ENCODE measurements at places on chromosomes 4 and X. TPM values are rescaled to one million over a fixed set of nuclear protein-coding genes. Genes with fewer than 3 reads are reported as not detected.

GRCh38 chr4:151703401-151703800, 57.4 kb downstream of the GATB start:
- H3K27me3 ChIP-seq: no peaks in the 10 kb centered on the region
- H3K4me3 ChIP-seq: no peak overlapping the region
- no peaks in the 10 kb centered on the region for H3K4me1 ChIP-seq
- H3K27ac ChIP-seq: no peak overlapping the region
- no peaks in the 10 kb centered on the region for H3K36me3 ChIP-seq

NOX1 gene
- total RNA-seq: not detected

DNA sequence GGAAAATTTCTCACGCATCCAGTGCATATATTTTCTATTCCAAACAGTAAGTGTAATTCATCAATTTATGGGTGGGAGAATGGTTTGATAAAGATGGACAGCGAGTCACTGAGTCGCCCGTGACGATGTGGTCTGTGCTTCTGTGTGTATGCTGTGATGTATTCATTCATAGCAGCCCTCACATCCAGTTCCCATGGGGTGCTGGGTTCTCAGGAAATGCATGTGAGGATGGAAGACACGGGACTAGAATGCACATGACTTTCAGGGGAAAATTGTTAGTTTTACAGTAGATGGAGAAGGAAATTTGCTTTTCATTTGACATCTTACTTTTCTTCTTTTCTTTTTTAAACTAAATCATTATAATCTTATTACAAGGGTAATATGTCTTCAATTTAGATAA, 152.9 kb downstream of the STOX2 start:
- H3K27me3 ChIP-seq: no peaks in the 10 kb centered on the region
- no peaks in the 10 kb centered on the region for H3K36me3 ChIP-seq
- no peak for DNase-seq
- no peaks in the 10 kb centered on the region for H3K4me1 ChIP-seq

PAGE5 gene
- total RNA-seq: not detected

TRIM2 gene
- 52.4 TPM for total RNA-seq

PABPC1L2B gene
- total RNA-seq: not detected

- H3K27ac ChIP-seq: peak overlapping the region; percentile 98
- no peaks in the 10 kb centered on the region for H3K4me1 ChIP-seq
- no peaks in the 10 kb centered on the region for H3K27me3 ChIP-seq
- peak overlapping the region; percentile 99 for H3K4me3 ChIP-seq
Measured at GRCh38 chr4:77819404-77819842, 255 bp upstream of the CNOT6L start.

DNA sequence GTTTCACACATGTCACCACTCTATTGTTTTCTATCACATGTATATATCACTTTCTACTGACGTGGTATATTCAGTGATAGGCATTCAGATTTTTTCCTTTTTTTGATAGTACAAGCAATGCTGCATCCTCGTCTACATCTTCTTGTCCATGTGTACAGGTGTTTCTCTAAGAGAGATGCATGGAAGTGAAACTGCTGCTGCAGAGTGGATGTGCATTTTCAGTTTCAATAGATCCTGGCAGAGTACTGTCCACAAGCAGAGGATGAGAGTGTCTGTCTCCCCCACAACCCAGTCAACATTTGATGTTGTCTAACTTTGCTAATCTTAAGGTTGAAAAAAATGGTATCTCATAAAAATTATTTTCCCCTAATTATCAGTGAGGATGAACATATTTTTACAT, 194.0 kb upstream of the CASK start:
- no peaks in the 10 kb centered on the region for H3K36me3 ChIP-seq
- H3K27ac ChIP-seq: no peak overlapping the region
- no peak for DNase-seq
- no peaks in the 10 kb centered on the region for H3K4me1 ChIP-seq
- no peak overlapping the region for H3K4me3 ChIP-seq

MAGEB2 gene
- not detected for total RNA-seq

SYNPO2 gene
- total RNA-seq: 30.2 TPM

DNA sequence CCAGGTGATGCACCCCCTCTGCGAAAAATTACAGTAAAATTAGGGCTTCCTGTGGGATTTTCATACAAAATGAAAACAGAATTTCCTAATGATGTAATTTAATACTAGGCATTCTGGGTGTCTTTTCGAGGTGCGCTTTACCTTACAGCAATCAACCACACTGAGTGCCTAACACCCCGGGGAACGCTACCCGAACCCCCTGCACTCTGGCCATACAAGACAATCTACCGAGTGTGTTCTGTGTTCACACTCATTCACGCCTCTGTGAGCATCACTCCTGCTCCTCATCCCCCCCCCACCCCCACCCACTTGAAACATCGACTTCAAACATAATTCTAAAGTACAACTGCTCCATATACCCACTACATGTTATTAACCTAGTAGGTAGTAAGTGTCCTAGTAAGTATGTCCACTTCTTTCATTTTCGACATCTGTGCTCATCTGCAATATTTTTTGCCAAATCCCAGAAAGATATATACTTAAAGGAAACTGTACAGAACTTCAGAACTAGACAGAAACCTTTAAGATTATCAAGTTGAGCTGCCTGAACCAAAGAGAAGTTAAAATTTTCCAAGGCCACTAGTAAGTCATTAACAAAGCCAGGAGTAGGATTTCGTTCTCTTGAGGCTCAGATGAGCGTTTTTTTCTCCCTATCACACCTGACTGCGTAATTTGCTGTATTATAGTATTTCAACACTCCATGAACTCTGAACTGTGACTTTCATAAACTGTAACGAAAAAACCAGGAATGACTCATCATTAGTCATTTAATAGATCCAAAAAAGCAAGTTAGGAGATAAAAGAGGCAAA, 80.0 kb downstream of the FAT1 start:
- H3K27me3 ChIP-seq: no peaks in the 10 kb centered on the region
- no peak overlapping the region for H3K4me3 ChIP-seq
- no peaks in the 10 kb centered on the region for H3K36me3 ChIP-seq
- DNase-seq: no peak
- H3K4me1 ChIP-seq: no peaks in the 10 kb centered on the region

LDB2 gene
- 34.5 TPM for total RNA-seq

DNA sequence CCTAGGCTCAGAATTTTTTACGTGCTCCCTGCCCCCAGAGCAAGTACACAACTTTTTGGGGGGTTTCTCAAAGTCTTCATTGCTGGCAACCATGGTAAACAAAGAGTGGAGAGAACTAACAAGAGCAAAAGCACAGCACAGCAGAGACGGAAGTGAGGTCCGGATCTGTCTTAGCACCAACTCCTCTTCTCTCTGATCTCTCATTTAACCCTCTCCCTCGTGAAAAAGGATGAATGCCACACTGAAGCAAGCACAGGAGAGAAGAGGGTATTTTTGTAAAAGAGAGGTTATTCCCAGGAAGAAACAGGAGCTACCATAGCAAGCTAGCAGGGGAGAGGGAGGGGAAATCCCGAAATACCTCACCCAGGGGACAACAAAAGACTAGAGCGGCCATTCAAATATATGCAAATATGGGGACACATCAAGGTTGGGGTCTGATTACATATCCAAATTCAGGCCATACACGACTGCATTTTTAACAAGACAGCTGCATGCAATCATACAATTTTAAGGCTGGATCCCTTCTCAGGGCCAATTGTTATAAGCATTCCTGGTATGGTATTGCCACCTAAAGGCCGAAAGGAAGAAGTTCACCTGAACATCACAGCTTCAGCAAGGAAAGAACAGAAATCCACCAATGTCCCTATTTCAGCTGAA, 46.6 kb downstream of the CD40LG start:
- no peak for DNase-seq
- H3K4me3 ChIP-seq: no peak overlapping the region
- H3K4me1 ChIP-seq: no peaks in the 10 kb centered on the region
- no peak overlapping the region for H3K27ac ChIP-seq

DNA sequence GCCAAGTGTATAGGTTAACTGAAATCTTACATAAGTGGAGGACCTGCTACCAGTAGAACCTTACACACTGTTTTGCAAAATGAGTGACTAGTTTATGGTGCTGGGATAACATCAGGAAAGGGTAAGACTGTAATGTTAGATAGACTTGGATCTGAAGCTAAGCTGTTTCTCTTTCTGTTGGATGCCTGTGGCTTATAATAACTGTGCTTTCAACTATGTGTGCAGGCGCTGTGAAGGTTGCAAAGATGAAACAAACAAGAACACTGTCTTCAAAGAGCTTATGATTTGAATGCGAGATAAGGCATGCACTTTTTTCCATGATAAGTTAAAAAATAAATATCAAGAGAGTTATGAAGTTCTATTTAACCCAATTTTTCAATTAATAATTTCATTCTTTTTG, 34.5 kb upstream of the LCORL start:
- no peak for DNase-seq
- no peaks in the 10 kb centered on the region for H3K27me3 ChIP-seq
- no peaks in the 10 kb centered on the region for H3K36me3 ChIP-seq
- no peak overlapping the region for H3K27ac ChIP-seq
- no peaks in the 10 kb centered on the region for H3K4me1 ChIP-seq
- H3K4me3 ChIP-seq: no peak overlapping the region

GRCh38 chr4:117637347-117637746, 396.9 kb upstream of the NDST3 start:
- no peak overlapping the region for H3K27ac ChIP-seq
- H3K36me3 ChIP-seq: no peaks in the 10 kb centered on the region
- no peaks in the 10 kb centered on the region for H3K27me3 ChIP-seq
- H3K4me3 ChIP-seq: no peak overlapping the region
- no peak for DNase-seq

DNA sequence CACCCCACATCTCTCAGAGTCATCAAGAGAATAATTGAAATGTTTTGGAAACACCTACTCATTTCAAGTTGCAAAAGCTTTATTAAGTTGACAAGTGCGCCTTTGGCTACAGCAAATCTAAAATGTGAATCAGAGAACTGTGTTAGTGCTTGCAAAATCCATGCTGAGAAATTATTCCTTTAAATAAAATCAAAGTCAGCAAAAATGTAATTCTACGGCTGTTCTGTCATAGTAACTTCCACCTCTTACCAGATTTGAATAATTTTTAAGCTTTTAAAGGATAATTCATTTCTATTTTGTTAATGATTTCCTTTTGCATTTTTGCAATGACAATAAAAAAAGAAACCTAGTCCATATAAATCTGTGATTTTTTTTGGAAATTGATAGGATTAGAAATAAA, 1779.1 kb downstream of the STIM2 start:
- no peaks in the 10 kb centered on the region for H3K27me3 ChIP-seq
- no peaks in the 10 kb centered on the region for H3K4me1 ChIP-seq
- H3K27ac ChIP-seq: no peak overlapping the region
- no peak overlapping the region for H3K4me3 ChIP-seq
- no peaks in the 10 kb centered on the region for H3K36me3 ChIP-seq
- DNase-seq: no peak

GRCh38 chr4:113303315-113303714, 253.9 kb downstream of the ANK2 start:
- H3K4me1 ChIP-seq: no peaks in the 10 kb centered on the region
- no peaks in the 10 kb centered on the region for H3K36me3 ChIP-seq
- no peak overlapping the region for H3K4me3 ChIP-seq
- DNase-seq: no peak
- no peaks in the 10 kb centered on the region for H3K27me3 ChIP-seq
- H3K27ac ChIP-seq: no peak overlapping the region

DNA sequence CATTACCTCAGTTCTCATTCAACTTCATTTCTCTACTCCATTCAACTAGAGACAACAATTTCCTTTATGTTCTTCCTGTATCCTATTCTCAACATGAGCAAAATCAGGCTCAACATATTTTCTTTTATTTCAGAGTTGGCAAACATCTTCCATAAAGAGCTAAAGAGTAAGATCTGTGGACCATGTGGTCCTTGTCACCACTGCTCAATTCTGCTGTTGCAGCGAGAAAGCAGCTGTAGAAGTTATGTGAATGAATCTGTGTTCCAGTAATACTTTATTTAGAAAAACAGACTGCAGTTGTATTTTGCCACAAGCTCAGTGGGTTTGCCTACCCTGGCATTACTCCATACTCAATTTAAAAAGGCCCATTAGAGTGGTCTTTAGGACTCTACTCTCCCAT, 2057.3 kb downstream of the ARAP2 start:
- no peak overlapping the region for H3K4me3 ChIP-seq
- no peaks in the 10 kb centered on the region for H3K27me3 ChIP-seq
- no peaks in the 10 kb centered on the region for H3K4me1 ChIP-seq
- no peak for DNase-seq

DNA sequence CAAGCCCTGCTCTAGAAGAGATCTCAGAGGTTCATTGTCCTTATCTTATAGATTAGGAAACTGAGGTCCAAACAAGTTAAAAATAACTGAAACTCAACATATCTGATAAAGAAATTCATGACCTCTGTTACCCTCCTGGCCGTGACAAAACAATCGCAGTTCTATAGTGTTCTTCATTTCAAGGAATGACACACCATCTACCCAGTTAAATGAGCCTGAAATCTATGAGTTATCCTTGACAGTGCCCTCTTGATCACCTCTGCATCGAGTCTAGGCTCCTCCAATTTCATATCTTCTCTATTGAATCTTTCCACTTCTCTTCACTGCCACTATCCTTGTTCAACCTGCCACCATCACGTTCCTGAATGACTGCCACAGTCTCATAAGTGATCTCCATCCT, 325.3 kb upstream of the TEX13C start:
- DNase-seq: no peak
- H3K27me3 ChIP-seq: no peaks in the 10 kb centered on the region
- no peak overlapping the region for H3K4me3 ChIP-seq
- no peaks in the 10 kb centered on the region for H3K36me3 ChIP-seq

DNA sequence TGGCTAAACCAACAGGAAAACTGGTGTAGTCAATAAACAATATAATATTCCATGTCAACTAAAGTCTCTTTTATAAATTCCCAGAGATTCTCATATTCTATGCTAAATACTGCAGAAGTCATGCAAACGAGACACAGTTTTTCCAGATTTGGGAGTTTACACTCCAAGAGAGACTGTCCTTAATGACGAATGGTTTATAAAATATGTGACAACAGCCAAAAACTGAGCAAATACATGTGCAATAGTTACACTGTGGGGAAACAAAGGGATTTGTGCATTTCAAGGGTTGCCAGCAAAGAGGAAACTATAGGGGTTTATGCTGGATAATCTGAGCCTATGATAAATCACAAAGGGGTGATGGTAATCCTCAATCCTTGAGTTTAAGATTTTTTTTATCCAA, 75.7 kb downstream of the GPC4 start:
- no peaks in the 10 kb centered on the region for H3K4me1 ChIP-seq
- DNase-seq: no peak
- H3K4me3 ChIP-seq: no peak overlapping the region
- no peak overlapping the region for H3K27ac ChIP-seq
- no peaks in the 10 kb centered on the region for H3K27me3 ChIP-seq

GRCh38 chr4:165514739-165515138, 135.9 kb downstream of the CPE start:
- no peaks in the 10 kb centered on the region for H3K27me3 ChIP-seq
- DNase-seq: no peak
- H3K27ac ChIP-seq: no peak overlapping the region
- H3K4me1 ChIP-seq: no peaks in the 10 kb centered on the region
- H3K4me3 ChIP-seq: no peak overlapping the region

Measured in breast epithelium (tissue), 4 donors.